ENCODE measurements at places on chromosomes 2 and 18.

DNA sequence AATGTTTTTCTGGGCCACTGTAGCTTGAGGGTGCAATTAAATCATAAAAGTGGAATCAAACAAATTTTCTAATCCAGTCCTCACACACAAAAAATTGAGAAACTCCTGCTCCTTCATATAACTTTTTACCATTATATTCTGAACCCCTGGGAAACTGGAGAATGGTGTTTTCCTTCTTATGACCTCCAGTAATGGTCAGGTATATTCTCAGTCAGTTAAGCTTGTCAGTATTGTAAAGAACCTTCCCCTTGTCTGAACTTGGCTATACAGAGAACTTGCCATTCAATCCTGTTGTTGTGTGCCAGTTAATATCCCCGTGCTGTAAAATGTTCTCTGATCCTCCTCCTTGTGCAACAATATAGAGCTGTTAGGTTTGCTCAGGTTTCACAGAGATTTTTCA, 39.5 kb downstream of the ZNF804A start:
- no peak for DNase-seq

GRCh38 chr2:150479075-150479915, 8.2 kb downstream of the RND3 start:
- no peak for DNase-seq

GRCh38 chr18:4231260-4231659, 223.8 kb downstream of the DLGAP1 start:
- no peak for DNase-seq

DNA sequence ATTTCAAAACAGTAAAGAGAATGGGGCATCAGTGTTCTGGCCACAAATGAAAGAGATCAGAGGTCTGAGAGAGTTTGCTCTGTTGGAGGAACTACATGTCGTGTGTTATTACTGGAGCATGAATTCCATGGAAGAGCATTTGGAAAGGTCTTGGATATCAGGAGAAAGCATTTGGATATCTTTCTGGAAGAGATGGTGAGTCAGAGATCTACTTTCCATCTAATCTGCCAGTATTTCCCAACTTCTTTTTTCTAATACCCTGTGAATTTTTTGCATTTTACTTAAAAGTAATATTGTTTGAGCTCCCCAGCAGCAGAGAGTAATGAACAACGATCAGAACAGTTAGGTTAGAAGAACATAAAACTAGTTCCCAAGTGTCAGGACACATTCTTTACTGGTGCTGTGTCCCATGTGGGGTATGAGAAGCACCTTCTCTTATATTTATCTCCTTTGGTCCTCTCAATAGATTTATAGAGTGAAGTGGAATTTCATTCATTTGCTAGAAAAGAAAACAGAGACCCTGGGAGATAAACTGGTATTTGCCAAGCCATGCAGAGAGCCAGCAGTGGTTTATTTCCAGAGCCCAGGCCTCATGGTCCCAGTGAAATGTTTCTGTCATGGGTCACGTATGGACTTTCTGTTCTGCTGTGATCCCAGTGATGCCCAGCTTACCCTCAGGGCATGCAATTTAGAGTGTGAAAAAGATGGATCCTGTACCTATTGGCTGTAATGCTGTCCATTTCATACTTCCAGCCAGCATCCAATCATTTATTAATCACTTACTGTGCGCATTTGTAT, 130.8 kb upstream of the NT5C1B start:
- DNase-seq, result no peak

DNA sequence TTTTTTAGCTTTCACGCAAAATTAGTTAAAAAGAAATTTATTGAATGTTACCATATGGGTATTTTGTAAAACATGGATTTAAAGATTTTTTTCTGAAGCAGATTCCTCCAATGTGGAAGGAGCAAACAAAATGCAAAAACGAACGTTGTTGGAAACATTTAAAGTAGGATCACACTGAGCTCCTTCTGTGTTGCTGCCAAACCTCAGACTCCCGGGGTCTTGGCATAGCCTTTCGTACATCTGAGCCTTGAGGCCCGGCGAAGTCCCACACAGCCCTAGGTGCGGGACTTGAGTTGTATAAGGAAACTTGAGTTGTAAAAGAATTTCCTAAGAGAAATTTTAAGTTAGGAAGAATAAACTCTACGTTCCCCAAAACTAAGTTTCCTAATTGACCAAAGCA, 52.0 kb upstream of the CD226 start:
- no peak for DNase-seq

GRCh38 chr2:119491776-119492525, 32.3 kb downstream of the SCTR start:
- no peak for DNase-seq

DNA sequence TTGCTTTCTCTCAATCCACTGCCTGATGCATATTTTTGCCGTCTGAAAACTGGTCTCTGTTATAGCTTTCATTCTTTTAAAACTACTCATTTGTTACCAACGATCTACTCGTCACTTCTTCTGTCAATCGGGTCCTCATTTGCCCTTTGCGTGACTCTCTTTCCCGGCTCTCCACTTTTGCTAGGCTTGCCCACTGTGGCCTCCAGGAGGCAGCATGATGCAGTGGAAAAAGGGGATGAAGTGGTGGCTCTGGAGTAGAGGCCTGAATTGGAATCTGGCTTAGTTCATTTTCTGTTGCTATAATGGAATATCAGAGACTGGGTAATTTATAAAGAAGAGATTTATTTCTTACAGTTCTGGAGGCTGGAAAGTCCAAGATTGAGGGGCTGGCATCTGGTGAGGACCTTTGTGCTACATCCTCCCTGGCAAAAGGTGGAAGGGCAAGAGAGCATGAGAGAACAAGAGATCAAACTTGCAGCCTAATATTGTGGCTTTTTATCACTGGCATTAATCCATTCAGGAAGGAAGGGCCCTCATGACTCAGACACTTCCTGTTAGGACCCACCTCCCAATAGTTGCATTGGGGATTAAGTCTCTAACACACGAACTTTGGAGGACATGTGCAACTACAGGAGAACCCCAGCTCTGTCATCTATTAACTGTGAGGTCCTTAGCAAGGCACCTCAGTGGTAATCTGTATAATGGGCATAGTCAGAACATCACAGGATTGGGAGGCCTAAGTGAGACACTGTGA, 15.4 kb downstream of the GDF7 start:
- no peak for DNase-seq

DNA sequence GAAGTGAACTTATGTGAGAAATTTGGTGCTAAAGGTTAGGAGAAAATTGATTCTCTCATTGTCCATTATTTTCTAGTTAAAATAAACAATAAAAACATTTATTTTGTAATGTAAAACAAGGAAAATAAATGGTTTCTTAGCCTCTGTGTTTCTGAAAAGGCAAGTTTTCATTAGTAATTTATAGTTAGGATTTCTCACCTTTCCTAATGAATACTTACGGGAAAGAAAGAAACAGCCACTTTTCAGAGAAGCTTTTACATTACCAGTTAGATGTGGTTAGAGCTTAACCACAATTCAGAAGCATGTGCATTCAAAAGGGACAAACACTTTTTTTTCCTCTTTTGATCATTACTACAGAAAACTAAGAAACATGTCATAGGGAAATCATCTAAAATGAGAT, 18.8 kb downstream of the NEMP2 start:
- DNase-seq, result no peak

- no peak for DNase-seq
These were observed 250 bp downstream of the DSC1 start for GRCh38 chr18:31162419-31162793.

DNA sequence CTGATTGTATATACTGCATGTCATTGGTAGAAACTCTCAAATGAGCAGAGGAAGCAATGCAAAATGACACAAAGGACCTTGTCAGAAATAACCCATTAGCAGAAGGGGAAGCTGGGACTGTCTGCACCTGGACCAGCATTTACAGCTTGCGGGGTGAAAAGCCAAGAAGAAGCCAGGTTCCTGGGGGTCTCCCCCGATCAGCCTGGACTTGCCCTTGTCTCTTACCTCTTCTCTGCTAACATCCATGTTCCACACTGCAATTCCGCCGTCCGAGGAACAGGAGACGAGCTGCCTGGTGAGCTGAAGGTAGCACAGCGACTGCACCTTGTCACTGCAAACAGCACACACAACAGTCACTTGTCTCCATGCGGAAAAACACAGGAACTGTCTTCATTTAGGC, 51.1 kb downstream of the WDFY1 start:
- DNase-seq, result peak; percentile 56

DNA sequence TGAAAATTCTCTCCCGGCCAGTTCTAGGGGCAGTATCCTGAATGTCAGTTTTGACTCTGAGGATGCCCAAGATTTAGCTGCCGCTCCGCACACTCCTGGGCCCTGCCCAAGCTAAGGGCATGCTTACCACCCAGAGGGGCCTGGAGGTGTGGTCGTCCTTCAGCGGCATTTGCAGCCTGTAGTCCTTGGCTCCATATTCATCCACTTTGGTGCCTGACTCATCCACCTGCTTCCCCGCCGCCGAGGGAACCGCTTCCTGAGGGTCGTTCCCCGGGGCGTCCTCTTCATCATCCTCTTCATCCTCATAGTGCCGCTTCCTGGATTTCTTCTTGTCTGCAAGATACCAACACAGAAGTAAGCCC, 577 bp downstream of the ERCC3 start:
- DNase-seq, result no peak

DNA sequence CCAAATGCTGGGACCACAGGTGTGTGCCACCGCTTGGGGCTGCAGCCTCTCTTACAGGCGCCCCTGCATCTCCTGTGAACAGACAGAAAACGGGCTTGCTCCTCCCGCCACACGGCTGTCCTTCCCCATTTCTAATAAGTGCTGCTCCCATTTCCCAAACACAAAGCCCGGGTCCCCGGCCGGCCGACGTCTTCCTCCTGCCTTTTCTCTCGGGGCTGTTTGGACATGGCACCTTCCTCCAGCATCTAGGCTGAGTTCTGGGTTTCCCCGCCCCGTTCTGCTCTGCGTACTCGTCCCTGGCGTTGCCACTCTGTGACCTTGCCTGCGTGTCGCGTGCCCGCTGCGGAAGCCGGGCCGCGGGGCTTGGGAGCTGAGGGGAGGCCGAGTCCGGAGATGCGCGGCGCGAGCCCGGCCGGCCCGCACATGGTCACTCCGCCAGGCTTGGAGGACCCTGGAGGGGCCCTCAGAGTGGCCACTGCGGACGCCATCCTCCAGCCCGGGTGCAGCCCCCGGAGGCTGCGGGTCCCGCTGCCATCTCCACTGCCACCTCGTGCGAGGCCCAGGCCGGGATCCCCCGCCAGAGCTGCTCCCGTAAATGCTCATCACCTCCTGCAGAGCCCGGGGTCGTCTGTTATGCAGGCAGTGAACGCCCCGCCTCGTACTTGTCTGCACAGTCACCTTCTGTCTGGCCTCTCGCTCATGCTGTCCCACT, 26.3 kb downstream of the PRELID3A start:
- no peak for DNase-seq

- no peak for DNase-seq
These were observed 232.3 kb upstream of the ITGA4 start for GRCh38 chr2:181224866-181225265.

- DNase-seq, result no peak
These were observed 117.2 kb downstream of the CERS6 start for GRCh38 chr2:168573128-168573903.

DNA sequence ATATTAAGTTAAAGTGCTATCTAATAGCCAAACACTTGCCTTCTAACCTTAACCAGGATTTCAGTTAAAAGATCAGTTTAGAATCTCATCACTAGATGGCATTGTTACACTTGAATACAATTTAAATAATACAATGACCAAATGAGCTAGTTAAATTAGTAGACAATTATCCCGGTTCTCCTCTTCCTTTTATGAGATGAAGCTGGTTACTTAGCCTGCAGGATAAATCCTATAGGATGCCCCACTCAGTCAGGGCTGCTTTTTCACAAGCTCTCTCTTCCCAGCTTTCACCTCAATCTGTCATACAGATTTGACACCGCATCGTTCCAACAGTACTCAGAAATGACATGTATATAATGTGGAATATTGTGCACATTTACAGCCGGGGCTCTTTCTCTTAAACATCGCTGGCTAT, 678.8 kb downstream of the KCNJ3 start:
- no peak for DNase-seq

GRCh38 chr18:22233266-22233665, 63.9 kb downstream of the GATA6 start:
- DNase-seq, result no peak

- peak; percentile 71 for DNase-seq
These were observed 188.1 kb downstream of the ARL4C start for GRCh38 chr2:234308813-234309195.

DNA sequence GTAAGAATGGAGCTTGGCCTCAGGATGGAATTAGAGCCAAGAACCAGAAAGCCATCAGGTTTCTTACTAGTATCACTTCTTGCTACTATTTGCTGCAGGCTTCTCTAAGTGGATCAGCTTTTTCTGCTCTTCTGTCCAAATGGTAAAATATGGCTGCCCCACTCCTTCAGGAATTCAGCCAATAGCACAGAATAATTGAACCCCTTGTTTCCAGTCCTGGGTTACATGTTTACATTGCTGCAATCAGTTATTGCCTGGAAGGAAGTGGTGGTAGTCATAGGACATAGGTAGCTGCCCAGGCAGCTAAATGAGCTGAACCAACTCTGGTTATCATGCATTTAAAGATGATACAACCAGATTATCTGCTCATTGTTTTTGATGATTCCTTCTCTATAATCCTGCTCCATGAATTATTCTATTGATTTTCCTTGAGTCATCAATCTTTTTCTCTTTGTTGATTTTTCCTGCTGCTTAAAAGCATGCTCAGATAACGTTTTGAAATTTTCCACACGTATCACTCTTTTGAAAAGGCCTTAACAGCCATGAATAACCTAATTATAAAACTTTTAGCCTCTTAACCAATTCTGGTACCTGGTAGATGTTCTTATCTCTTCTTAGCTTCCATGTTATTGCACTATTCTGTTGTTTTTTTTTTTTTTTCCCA, 12.6 kb downstream of the AGPS start:
- DNase-seq, result no peak

GRCh38 chr2:101823859-101824258, 126.4 kb downstream of the MAP4K4 start:
- DNase-seq, result no peak

- no peak for DNase-seq
These were observed 41.5 kb downstream of the RNF144A start for GRCh38 chr2:6958616-6959235.

GRCh38 chr2:152870239-152870638, 151.8 kb downstream of the ARL6IP6 start:
- DNase-seq, result no peak

GRCh38 chr18:12656938-12657683, 796 bp downstream of the SPIRE1 start:
- peak; percentile 33 for DNase-seq

DNA sequence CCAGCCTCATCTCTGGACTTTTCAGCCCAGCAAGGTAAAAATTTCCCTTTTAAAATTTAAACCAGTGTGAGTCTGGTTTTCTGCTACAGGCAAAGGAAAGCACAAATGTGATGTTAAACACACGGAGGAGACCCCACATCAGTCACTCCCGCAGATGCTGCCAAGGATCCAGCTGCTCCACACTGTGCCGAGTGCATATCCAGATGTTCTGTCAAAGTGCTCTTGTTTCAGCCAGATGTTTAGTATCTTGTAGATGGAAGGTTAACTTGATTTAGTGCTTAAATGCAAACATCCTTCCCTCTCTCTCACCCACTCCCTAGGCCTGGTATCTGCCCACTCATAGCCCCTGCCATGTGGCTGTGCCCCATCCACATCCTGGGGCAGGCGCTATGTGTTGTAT, 15.8 kb upstream of the ATOH8 start:
- DNase-seq, result no peak

GRCh38 chr2:184463102-184463865, 135.0 kb upstream of the ZNF804A start:
- no peak for DNase-seq
